ENCODE measurements at places on chromosomes 7 and 10.

GRCh38 chr10:90062786-90063185 is 361.4 kb downstream of the KIF20B start:
- DNase-seq: no peak

GRCh38 chr7:99309111-99309510 is 16.6 kb upstream of the ARPC1A start:
- DNase-seq: no peak

- DNase-seq: no peak
These were observed 244.2 kb upstream of the FOXK1 start for GRCh38 chr7:4437916-4438315.

- DNase-seq: no peak
These were observed 1.1 kb downstream of the PSMA2 start for GRCh38 chr7:42930889-42931288.

GRCh38 chr10:91088300-91089140 is 131.9 kb upstream of the PCGF5 start:
- no peak for DNase-seq

DNA sequence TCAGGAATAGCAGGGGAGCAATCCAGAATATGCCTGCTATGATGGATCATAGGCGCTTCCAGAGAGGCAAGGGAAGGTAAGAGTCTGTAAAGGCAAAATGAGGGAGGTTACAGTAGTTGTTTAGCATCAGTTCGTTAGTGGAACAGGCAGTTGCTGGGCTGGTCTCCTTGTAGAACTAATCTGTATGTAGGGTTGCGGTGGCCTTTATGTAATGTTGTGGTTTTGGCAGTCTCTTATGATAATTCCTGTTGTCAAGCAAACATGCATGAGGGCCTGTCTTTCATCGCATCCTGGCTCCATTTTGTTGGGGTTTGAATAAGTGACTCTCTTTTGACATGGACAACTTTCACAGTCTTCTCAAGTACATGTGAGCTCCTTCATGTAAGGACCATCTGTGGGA is 427.8 kb upstream of the LRGUK start:
- no peak for DNase-seq
